ENCODE measurements at places on chromosomes 16 and 17.

DNA sequence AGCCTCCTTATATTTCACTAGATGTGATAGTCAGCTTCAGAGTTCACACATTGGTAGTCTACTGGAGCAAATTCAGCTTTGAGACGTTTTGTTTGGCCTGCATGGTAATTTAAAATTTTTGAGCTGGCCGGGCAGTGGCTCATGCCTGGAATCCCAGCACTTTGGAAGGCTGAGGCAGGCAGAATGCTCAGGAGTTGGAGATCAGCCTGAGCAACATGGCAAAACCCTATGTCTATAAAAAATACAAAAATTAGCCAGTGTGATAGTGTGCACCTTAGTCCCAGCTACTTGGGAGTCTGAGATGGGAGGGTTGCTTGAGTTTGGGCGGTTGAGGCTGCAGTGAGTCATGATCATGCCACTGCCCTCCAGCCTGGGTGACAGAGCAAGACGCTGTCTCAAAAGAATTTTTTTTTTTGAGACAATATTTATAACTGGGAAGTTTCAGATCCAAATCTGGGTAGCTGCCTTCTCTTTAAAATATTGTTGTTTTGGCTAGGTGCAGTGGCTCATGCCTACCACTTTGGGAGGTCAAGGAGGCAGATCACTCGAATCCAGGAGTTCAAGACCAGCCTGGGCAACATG, 4.8 kb upstream of the BLMH start:
- DNase-seq = no peak

- DNase-seq = no peak
Measured at GRCh38 chr17:27269201-27269600, 24.7 kb upstream of the WSB1 start.

- no peak for DNase-seq
Measured at GRCh38 chr17:22704674-22705073, 1012.4 kb downstream of the KCNJ18 start.

GRCh38 chr17:10702574-10702973, 5.2 kb downstream of the ADPRM start:
- DNase-seq = no peak

DNA sequence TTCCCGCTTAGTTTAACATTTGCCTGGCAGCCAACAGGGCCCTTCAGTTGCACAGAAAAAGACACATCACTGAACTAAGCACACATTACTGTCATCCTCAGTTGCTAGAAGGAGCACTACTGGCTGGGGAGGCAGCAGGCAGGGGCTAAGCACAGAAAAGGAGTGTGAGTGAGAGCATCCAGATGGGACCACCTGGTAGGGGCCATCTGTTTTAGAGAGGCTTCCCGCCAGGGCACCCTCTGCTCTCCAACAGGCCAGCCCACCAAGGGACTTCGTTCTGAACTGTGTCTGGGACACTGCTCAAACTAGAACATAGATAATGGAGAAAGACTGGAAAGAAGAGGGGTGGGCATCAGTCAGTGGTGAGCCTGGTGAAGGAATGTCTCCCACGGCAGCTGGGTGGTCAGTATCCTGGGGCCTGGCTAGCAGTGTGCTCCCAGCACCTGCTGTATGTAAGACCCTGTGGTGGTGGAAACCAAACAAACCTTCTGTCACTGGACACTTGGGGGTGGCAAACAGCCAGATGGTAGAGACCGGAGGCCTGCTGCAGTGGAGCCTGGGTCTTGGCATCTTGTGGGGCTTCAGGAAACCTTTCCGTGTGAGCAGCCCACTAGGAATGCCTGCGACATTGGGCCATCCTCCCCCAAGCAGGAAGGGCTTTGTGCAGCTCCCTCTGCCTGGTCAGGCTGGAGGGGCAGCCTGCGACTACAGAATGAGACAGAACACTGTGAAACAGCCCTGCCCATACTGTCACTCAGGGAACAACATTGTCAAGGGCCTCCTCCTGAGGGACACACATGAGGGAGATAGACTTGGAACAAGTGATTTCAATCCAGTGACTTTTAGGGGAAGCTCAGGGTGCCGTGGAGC, 12.8 kb upstream of the RANGRF start:
- no peak for DNase-seq

- no peak for DNase-seq
Measured at GRCh38 chr16:13552062-13552959, 367.6 kb upstream of the ERCC4 start.

GRCh38 chr16:58425756-58426494, 33.7 kb downstream of the GINS3 start:
- no peak for DNase-seq
